Suprapubic skin (tissue), 4 donors: ENCODE measurements at places on chromosomes 7 and 10. TPM values are rescaled to one million over a fixed set of nuclear protein-coding genes. Genes with fewer than 3 reads are reported as not detected.

DNA sequence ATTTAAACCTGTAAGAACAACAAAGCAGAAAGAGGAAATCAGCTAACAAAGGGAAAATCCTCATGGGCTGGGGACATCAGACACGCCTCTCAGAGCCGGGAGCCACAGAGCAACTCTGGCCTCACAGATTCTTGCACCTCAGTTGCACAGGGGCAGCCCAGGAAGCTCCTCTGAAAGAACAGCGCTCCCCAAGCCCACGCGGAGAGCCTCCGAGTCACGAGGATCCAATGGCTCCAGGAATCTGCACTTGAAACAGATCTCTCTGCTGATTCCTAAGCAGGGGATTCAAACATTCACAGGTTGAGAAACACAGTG lies 213.2 kb upstream of the MGMT start:
- DNase-seq, result no peak

GRCh38 chr7:123143252-123144006 lies 56.3 kb downstream of the SLC13A1 start:
- DNase-seq, result no peak

DNA sequence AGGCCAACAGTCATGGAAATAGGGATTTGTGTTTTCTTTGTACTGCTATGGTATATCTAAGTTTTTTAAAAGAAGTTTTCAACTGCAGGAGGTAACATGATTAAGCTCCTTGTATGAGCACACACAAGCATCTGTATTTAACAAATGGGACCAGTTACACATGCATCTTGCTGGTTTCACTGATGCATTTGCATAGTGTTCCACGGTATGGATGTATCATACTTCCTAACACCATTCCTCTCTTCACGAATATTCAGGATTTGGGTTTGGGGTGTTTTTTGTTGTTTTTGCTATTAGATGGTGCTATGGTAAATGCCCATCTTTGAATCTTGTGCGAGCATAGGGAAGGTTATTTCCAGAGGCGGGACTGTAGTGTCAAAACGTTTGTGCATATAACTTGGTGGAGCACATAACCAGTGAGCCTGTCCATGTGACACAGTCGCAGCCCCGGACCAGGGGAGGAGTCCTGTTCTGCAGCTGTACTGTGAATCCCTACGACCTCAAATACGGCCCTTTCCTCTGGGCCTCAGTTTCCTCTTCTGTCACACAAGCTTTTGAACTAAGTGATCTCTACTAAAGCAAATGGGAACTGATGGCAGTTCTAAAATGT lies 1.9 kb downstream of the H2BK1 start:
- DNase-seq, result no peak

DNA sequence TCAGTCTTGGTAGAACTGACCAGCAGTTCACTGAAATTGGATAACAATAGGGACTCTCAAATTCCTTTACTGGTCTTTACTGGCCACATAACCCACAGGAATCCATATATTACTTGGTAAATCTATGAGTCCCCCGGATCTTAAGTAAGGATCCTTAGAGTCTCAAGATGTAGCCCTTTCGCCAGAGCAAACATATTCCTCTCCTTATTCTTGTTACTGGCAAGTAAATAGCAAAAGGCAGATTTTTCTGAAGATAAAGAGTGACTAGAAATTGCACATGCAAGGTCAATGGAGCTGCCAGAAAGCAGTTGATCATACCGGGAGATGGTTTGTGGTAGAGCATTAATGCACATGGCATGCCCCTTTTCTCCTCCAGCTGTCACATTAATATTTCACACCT lies 283.0 kb downstream of the HDAC9 start:
- DNase-seq, result no peak

DNA sequence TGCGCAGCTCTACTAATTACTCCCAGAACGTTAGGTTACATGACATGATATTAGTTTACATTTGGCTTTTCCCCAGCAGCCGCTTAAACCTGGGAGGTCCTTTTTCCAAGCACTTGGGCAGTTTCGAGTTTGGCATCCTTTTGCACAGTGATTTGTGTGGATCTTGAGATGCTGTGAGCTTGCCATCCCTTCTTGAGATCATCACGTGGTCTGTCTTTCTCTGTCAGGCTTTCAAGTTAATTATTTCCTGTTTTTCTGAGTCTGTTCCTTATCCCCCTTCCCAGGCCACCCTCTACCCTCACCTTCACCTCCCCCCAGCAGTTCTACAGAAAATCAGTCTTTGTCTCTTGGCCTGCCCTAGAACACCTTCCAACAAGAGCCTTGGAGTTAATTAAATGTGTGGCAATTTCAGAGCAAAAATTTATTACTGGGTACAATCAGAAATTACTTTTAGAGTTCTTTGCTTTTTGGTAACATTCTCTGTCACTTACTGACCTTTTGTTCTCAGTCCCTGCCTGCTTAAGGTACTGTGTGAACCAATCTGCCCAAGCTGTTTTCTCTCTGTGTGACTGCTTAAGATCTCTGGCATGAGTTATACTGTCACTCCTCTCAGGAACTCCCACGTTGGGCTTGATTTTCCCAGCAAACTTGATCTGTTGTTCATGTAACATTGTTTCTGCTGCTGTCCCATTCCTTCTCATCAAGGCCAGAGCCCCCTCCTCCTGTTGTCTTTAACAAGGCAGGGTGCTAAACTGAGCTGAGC lies 3.1 kb upstream of the SLF2 start:
- no peak for DNase-seq

DNA sequence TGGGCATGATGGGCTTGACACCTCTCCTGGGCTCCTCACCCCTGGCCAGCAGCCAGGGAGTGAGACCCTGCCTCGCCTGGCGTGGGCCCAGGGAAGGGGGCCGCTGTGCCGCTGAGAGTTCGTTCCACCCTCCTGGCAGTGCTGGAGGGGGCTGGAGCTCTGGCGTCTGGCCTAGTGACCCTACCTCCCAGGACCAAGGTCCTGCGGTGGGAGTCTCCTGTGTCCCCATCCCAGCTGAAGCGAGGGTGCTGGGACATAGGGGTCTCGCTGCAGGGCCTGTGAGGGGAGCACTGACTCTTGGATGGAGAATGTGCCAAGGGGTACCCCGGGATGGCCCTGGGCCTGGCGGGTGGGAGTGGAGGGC lies 1.2 kb downstream of the GTF2IRD1 start:
- DNase-seq, result no peak

- no peak for DNase-seq
Observed at GRCh38 chr7:23353172-23353571, 54.0 kb downstream of the MALSU1 start.

DNA sequence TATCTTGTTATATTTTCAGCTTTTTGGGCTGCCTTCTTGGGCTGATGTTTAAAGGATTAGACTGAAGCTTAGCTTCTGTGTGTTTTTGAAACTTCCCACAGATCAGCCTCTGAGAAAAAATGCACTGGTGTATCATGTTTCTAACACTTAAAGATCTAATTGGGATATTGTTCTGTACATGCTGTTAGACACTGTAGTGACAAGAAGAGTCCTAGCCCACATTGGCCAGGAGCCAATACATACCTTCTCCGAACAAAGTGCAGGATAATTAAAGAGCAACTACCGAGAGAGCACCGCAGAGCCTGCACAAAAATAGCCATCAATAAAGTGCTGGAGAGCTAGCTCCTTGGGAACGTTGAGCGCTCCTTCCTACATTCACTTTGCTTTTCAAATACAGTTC lies 289.4 kb upstream of the SP8 start:
- DNase-seq, result no peak

DNA sequence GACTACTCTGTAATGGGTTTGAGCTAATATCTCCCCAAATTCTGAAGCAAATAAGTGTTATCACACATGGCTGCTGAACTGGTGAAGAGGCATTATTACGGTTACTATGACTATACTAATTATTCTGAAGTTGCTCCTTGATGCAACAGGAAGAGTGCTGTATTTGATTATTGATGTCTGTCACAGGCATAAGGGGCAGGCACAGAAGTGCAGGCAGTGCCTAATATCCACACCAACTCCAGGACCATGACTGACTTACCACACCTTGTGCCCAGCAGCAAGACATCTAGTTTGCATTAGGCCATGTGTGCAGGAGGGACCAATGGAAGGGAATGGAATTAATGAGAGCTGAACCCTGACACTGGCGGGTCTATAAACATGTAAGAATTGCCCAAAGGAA lies 62.7 kb downstream of the AMPH start:
- DNase-seq, result no peak

- no peak for DNase-seq
Observed at GRCh38 chr10:201328-201771, 66.1 kb downstream of the ZMYND11 start.

- DNase-seq, result no peak
Observed at GRCh38 chr10:44368637-44369036, 16.3 kb downstream of the CXCL12 start.

GRCh38 chr10:10870523-10871241 lies 147.0 kb upstream of the CELF2 start:
- no peak for DNase-seq

- DNase-seq, result no peak
Observed at GRCh38 chr10:132104471-132105301, 38.9 kb downstream of the JAKMIP3 start.

Gene TFR2
- total RNA-seq, result 1.5 TPM

Gene PRTFDC1
- total RNA-seq, result 0.76 TPM

Gene PCGF6
- total RNA-seq, result 2.6 TPM

Gene ZC3HAV1L
- total RNA-seq, result 22.4 TPM

Gene TAS2R3
- 7.5 TPM for total RNA-seq

Gene TBRG4
- 77.0 TPM for total RNA-seq

Gene HECW1
- 0.73 TPM for total RNA-seq
